Amniotic stem cell (primary cell): ENCODE measurements at places on chromosomes 1 and 21.

DNA sequence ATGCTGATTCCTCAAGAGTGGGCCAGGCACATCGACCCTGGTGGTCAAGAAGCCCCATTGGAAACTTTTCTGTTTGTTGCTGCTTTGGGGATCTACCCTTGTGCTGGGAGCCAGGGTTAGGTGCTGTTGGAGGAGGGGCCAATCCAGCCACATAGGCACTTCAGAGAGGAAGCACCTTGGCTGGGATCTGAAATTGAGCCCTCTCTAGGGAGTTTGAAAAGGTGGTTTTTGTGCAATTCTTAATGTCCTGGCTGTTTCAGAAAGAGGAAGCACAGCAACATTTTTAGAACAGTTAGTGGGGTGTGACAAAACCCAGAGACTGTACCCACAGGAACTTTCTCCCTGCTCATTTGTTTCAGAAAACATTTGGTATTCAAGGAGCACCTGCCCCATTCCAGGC lies 17.2 kb upstream of the BEND5 start:
- DNase-seq = no peak

GRCh38 chr1:180219776-180220175 lies 10.3 kb upstream of the LHX4 start:
- no peak for DNase-seq

GRCh38 chr1:226051365-226051764 lies 11.2 kb upstream of the H3-3A start:
- DNase-seq = no peak

DNA sequence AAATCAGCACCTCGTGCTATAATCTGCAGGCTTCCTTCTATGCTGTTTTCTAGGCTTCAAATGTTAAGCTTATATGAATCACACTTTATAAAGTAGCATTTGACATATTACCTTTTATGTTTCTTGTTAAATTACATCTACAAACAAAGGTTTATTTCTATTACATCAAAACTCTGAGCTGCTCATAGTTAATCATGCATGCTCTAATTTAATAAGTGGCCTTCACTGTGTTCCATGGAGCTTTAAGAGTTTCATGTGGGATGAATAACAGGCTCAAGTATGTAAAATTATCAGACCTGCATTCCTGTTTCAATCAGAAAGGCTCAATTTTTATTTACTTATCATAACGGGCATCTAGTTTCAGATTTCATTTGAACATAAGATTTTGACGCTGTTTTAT lies 13.0 kb downstream of the SLC19A2 start:
- DNase-seq = no peak

DNA sequence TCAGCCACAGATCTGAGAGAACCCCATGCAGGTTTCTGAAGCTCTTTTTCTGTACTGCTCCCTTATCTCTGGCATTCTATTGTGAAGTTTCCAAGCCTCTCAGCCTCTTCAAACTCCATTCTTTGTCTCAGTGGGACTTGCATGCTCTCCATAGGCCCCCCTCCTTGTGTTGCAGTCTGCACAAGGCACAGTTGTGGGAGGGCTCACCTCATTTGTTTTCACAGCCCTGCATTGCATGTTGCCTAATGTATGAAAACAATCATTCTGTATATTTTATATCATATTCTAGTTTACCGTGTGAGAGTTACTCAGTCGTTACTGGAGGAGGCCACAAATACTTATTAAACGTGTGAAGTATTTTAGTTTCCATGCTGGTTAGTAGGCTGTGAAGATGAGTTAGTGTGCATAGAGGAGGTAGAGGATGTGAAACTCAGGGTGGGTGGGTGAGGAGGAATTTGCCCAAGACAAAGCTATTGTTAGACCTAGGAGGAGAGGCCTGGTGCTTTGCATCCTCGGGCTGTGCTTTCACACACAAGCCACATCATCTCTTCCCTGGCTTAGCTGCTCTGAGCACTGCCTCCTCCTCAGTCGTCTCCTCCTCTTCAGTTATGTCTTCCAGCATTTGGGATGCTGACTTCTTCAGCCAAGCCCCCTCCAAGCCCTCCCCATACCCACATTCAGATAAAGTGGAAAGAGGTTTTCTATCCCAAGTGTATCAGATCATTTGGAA lies 7.8 kb upstream of the CHI3L2 start:
- DNase-seq = no peak

GRCh38 chr21:16211339-16212303 lies 481.8 kb downstream of the USP25 start:
- DNase-seq = no peak

GRCh38 chr1:76268341-76268740 lies 193.8 kb downstream of the ST6GALNAC3 start:
- no peak for DNase-seq

GRCh38 chr1:161499099-161500039 lies 5.9 kb upstream of the FCGR2A start:
- no peak for DNase-seq

DNA sequence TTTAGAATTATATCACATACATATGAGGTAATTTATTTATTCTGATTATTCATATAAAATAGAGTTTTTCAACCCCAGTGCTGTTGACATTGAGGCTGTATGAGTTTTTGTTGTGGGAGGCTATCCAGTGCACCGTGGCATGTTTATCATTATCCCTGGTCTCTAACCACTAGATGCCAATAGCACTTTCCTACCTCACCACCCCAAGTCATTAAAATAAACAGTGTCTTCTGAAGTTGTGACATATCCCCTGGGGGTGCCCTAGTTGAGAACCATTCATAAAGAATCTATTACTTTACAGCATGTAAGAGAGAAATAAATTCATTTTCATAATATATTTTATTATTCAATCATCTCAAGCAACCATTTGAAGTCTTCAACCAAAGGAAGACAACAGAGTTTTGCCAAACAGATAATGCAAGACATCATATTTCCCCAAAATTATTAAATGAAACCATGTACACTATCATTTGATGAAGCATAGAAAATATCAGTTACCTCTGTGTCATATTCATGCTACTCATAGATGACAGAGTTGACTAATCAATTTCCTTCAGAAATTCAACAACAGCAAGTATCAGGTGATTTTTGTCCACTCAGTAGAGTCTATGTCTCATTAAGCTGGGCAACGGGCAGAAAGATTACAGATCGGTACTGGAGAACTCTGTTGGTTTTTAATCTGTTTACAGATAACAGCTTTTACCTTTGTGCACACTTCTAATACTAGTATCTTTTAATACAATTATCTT lies 39.5 kb upstream of the RGS1 start:
- no peak for DNase-seq

GRCh38 chr1:61534847-61535246 lies 190.1 kb downstream of the TM2D1 start:
- no peak for DNase-seq

GRCh38 chr1:245278846-245279245 lies 124.1 kb downstream of the KIF26B start:
- no peak for DNase-seq

GRCh38 chr1:17828991-17829390 lies 73.9 kb downstream of the ACTL8 start:
- no peak for DNase-seq

DNA sequence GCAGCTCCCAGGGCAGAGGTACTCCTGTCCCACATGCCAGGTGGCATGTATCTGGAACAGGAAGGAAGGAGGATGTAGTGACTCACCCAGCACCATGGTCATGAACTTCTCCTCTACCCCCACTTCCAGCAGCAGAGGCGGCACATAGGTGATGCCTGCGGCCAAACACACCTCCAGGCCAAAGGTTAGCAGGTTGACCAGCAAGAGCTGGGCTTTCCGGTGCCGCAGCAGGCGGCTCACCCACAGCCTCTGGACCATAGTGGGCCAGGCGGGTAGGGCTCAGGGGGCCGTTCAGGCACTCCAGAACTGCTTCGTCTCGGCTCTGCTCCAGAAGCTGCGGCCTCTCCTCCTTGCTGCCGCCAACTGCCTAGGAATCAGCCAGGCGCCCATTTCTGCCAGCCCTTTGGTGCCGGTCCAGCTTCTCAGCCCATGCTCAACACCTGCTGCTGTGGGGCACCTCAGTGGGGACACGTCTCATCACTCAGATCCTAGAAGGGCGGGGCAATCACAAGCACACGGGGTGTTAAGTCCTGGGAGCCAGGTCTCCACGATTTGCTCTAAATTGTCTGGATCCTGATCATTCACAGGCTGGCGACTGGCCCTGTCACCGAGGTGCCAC lies 15.8 kb downstream of the SLC45A3 start:
- DNase-seq = no peak

DNA sequence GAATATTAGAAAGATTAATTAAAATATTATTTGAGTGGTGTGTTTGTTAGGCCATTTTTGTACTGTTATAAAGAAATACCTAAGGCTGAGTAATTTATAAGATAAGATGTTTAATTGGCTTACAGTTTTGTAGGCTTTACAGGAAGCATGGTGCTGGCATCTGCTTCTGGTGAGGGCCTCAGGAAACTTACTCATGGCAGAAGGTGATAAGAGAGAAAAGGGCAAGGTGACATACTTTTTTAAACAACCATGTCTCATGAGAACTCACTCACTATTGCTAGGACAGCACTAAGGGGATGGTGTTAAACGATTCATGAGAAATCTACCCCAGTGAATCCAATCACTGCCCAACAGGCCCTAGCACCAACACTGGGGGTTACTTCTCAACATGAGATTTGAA lies 56.7 kb upstream of the RGS21 start:
- no peak for DNase-seq

GRCh38 chr1:226542623-226543103 lies 5.9 kb upstream of the STUM start:
- no peak for DNase-seq
